Cardiac muscle cell (in vitro differentiated cells and primary cell): ENCODE measurements at places on chromosomes 16 and 17.
A peak's percentile ranks its signal among the peaks of the same experiment; 100 is the strongest.

- peak; percentile 67 for DNase-seq
Observed at GRCh38 chr17:80866050-80866793, 125.4 kb upstream of the CHMP6 start.

DNA sequence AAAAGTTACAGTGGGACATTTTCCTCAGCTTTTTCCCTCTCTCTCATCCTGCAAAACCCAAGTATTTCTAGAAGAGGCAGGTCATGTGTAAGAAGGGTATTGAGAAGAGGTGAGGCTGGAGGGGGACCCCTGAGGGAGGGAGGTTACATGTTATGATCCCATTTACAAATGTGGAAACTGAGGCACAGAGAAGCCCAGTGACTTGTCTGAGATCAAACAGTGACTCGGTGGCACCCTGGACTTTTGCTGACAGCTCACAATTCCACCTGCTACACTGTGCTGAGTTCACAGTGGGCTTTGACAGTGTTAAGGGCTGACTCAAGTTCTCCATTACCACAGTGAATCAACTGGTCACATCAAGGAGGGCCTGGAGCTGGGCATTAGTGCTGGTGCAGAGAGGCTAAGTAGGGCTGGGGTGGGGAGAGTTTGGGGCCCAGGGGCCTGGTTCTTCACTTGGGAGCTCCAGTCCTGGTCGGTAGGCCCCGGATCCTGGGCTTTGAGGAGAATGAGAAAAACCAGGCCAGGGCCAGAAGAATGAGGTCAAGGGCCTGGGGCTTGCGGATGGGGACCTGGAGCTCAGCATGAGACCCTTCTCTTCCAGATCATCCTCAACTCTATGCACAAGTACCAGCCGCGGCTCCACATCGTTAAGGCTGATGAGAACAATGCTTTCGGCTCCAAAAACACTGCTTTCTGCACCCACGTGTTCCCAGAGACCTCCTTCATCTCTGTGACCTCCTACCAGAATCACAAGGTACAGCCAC lies 26.0 kb downstream of the TBX4 start:
- no peak for DNase-seq

- peak; percentile 75 for DNase-seq
Observed at GRCh38 chr17:56939869-56940484, 20.9 kb downstream of the COIL start.

- DNase-seq, result peak; percentile 52
Observed at GRCh38 chr17:50681263-50682200, 26.2 kb downstream of the ANKRD40 start.

DNA sequence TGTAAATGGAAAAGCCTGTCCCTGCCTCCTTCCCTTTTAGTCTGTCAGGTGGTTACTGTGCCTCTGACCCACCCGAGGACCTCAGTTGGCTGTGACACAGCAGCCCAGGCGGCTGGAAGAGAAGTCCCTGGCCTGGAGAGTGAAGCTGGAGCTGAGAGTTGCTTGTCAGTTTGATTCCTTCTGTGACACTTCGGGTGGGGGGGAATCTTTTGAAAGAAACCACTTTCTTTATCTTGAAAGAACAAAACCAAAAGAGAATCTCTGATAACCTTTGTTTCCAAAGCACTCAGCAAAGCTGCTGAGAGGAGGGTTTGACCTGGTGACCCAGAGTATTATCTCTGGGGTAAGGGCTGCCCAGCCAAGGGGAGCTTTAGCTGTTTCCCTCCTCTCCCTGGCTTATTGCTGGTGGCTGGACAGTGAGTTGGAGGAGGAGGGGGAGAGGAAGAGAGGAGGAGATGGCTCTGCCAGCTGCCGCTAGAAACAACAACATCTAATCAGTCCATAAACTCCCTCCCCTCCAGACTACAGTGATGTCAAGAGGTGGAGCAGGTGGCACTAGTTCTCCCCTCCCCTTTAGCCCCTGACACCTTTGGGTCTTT lies 34.0 kb downstream of the YPEL2 start:
- no peak for DNase-seq

DNA sequence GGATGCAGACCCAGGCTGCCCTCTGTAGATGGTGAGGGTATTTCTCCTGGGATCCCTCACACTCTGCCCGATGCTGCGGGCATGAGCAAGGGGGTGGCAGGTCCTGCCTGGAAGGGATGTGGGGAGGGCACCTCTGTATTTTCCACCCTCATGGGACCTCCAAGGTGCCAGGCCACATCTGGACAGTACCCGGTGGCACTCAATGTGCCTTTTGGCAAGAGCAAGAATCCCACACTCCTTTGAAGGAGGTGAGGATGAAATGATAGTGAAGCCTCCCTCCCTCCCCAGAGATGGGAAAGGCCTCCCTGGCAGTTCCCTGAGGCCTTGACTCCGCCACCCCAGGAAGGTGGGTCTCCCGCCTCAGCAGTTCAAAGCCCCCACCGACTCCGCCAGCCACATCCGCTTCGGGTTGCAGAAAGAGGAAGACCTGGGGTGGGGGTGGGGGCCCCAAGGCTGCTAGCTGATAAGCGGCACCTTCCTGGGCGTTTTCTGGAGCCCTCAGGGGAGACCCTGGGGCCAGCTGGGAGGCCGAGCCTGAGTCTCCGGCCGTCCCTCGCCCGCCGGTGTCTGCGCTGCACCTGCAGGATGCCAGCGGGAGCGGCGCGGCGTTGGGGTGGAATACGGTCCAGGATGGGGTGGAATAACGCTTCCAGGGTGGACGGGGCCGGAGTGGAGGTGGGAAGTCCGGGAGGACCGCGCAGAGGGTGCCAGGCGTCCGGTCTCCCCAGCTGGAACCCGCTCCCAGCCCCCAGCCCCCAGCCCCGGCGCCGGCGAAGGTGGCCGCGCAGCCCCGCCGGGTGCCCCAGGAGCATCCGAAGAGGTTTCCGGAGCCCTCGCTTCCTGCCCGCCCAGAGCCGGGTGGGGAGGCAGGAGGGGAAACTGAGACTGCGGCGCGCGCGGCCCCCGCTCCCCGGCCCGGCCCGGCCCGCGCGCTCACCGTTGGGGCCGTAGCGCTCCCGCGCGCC lies 718 bp downstream of the ATP2A3 start:
- peak; percentile 21 for DNase-seq

- DNase-seq, result peak; percentile 84
Observed at GRCh38 chr17:48131216-48131824, 23.8 kb downstream of the SNX11 start.

DNA sequence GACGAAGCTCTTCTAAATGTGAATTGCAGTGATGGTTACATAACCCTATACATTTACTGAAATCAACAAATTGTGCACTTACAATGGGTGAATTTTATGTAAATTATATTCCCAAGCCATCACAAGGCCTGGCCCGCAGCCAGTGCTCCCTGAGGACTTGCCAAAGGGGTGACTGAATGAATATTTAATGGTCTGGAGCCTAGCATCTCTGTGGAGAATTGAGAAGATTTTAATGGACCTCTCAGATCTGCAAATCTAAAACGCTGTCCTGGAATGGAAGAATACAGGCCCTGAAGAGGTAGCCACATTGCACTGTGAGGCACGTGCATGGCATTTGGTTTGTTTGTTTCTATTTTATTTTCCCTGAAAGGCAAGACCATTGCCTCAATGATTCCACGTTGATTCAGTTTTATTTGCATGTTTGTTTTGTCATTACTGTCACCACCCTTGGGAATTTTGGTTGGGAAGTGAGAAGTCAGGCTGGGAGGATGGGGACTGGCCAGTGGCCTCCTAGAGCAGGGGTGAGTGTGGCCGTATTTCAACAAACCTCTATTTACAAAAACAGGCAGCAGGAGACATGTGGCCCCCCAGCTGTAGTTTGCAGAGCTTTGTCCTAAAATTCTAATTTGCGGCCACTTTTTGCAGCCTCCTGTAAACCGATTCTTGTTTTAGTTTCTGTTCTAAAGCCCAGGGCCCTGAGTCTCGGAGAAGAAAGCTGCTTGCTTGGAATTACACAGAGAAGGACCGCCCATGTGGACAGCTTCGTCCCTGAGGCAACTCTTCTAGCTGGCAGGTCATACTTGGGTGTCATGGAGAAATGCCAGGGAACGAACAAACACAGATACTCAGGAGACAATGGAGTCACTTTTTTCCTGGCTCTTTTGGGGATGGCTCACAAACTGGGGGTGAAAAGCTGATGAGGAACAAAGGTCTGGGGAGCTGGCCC lies 40.5 kb upstream of the GCSH start:
- DNase-seq, result peak; percentile 22
